ENCODE measurements at places on chromosomes 5 and 9.

DNA sequence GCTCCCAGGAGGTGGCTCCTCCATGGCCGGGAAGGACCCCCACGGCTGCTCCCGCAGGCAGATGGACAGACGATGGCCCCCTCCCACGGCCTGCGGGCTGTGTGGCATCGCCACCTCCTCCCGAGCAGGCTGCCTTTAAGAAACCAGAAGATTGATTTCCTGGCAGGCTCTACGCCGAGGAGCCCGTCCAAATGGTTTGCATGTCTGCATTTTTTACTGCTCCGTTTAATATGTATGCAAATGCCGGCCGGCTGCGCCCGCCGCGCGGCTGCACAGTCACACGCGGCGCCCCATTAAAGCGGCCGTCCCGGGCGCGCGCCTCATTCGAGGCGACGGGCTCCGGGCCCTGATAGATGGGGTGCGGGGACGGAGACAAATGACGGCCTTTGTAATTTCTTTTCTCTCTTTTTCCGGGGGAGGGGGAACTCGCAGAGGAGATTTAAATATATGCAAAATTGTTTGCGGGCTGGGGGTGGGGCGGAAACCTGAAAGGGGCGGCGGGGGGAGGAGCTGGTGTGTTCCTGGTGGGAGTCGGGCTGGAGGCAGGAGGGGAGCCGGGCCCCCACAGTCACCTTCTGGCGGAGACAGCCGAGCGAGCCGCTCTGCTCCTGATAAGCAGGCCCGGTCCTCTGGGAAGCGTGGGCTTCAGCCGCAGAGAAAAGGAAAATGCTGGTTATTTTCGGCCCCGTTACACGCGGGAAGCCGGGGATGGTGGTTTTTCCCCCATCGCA is 158.7 kb upstream of the IER5L start:
- peak overlapping the region; percentile 62 for H3K4me3 ChIP-seq
- no peak overlapping the region for H3K27ac ChIP-seq
- no peaks in the 10 kb centered on the region for H3K27me3 ChIP-seq
- H3K4me1 ChIP-seq, result peaks cover 21% of the 10 kb centered on the region

- DNase-seq, result no peak
- no peak overlapping the region for H3K27ac ChIP-seq
- H3K4me3 ChIP-seq, result no peak overlapping the region
- H3K27me3 ChIP-seq, result no peaks in the 10 kb centered on the region
- H3K36me3 ChIP-seq, result no peaks in the 10 kb centered on the region
Measured at GRCh38 chr9:81474125-81474524, 215.2 kb downstream of the TLE1 start.

- no peak overlapping the region for H3K27ac ChIP-seq
- H3K4me1 ChIP-seq, result no peaks in the 10 kb centered on the region
- peaks cover 4% of the 10 kb centered on the region for H3K27me3 ChIP-seq
- no peaks in the 10 kb centered on the region for H3K36me3 ChIP-seq
- H3K4me3 ChIP-seq, result no peak overlapping the region
Measured at GRCh38 chr9:86500667-86501435, 146.6 kb upstream of the TUT7 start.

DNA sequence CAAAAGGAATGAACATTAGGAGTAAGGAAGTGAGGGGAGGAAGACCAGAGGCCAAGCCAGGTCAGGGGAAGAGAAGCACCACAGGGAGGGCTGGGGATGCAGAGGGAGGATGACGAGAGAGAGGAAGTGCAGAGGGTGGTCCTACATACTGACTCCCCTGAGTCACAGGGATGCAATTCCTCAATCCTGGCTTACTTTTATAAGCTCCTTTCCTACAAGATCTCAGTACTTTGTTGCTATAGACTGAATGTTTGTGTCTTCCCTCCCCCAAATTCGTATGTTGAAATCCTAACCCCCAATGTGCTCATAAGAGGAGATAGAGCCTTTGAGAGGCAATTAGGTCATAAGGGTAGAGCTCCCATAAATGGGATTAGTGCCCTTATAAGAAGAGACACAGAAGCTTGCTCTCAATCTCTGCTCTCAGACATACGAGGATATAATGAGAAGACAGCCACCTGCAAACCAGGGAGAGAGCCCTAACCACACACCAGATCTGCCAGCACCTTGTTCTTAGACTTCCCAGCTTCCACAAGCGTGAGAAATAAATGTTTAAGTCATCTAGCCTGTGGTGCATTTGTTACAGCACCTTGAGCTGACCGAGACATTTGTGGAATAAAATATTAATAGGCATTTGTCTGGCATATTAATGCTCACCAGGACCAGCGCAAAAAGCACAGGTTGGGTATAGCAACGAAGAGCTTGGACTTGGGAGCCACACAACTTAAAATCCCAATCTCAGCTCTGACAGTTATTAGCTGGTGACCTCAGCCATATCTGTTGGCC is 33.4 kb downstream of the GCNT4 start:
- DNase-seq, result no peak
- H3K4me3 ChIP-seq, result no peak overlapping the region
- H3K4me1 ChIP-seq, result peaks cover 10% of the 10 kb centered on the region

DNA sequence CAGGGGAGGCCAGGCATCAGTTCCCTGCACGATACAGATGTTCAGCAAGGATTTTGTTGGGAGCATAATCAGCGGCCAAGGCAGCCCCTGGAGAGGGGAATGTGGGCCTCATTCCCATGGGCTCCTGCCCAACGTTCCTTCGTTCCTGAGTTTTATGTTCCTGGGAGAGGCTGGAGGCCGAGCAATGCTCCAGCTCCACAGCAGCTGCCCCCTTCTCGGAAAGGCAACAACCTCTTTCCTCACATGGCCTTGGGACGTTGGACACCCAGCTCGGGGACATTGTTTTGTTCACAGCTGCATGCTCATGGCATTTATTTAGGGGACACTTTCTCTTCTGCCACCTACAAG is 63.8 kb upstream of the COL15A1 start:
- no peak overlapping the region for H3K4me3 ChIP-seq
- peaks cover 31% of the 10 kb centered on the region for H3K27me3 ChIP-seq
- no peak for DNase-seq
- no peaks in the 10 kb centered on the region for H3K4me1 ChIP-seq

GRCh38 chr5:75710637-75711036 is 6.6 kb downstream of the POC5 start:
- no peak for DNase-seq
- no peaks in the 10 kb centered on the region for H3K27me3 ChIP-seq
- peaks cover 39% of the 10 kb centered on the region for H3K36me3 ChIP-seq
- no peaks in the 10 kb centered on the region for H3K4me1 ChIP-seq
- H3K4me3 ChIP-seq, result no peak overlapping the region

DNA sequence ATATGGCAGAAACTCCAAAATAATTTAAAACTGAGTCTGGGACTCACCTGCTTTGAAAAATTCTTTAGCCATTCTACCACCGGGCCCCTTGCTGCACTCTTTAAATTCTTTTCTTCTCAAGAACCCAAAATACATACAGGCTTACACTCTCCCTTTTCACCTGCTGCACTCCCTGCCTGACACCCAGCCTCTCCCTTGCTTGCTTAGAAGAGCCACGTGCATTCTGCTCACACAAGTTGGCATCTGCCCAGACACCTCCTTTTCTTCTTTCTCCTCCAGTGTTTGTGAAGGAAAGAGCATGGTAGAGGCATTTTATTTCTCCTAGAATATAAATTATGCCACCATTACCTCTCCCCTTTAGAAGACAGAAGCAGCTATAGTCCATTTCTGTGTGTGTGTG is 39.0 kb upstream of the AOPEP start:
- H3K27ac ChIP-seq, result no peak overlapping the region

DNA sequence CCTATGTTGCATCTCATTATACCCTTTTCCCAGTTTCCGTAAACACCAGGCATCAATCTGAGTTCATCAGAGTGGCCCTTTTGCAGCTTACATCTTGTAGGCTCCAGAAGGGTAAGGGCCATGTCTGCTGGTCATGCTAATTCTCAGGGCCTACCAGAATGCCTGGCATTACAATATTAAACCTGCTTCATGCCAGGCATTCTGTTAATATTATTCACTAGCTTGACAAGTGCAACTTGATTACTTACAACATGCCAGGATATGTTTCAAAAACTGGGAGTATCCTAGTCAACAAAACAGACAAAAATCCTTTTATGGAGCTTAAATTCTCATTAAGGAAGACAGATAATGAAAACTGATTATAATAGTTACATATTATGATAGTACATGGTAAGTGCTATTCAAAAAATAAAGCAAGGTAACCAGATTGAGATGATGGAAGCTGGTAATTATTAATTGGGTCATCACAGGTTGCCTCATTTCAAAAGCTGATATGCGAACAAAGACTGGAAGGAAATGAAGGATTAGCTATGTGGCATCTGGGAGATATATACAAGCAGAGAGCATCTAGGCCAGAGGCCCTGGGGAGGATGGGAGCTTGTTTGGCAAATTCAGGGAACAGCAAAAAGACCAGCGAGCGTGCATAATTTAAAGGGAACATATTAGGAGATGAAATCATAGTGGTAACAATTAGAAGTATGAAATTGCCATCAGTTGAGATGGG is 406.3 kb downstream of the DMRT2 start:
- H3K4me1 ChIP-seq, result no peaks in the 10 kb centered on the region
- no peaks in the 10 kb centered on the region for H3K27me3 ChIP-seq
- DNase-seq, result no peak
- H3K4me3 ChIP-seq, result no peak overlapping the region
- H3K36me3 ChIP-seq, result no peaks in the 10 kb centered on the region

GRCh38 chr5:158777647-158778350 is 321.9 kb downstream of the EBF1 start:
- no peaks in the 10 kb centered on the region for H3K36me3 ChIP-seq
- no peak overlapping the region for H3K4me3 ChIP-seq
- no peak overlapping the region for H3K27ac ChIP-seq
- H3K27me3 ChIP-seq, result no peaks in the 10 kb centered on the region

GRCh38 chr5:38422622-38423021 is 133.8 kb downstream of the LIFR start:
- H3K27ac ChIP-seq, result no peak overlapping the region
- H3K27me3 ChIP-seq, result peaks cover 9% of the 10 kb centered on the region
- H3K36me3 ChIP-seq, result no peaks in the 10 kb centered on the region

GRCh38 chr5:87340716-87341115 is 72.0 kb downstream of the CCNH start:
- no peak overlapping the region for H3K4me3 ChIP-seq
- no peaks in the 10 kb centered on the region for H3K27me3 ChIP-seq
- H3K27ac ChIP-seq, result peak overlapping the region; percentile 76
- peaks cover 31% of the 10 kb centered on the region for H3K36me3 ChIP-seq
- DNase-seq, result no peak
- H3K4me1 ChIP-seq, result peaks cover 4% of the 10 kb centered on the region

DNA sequence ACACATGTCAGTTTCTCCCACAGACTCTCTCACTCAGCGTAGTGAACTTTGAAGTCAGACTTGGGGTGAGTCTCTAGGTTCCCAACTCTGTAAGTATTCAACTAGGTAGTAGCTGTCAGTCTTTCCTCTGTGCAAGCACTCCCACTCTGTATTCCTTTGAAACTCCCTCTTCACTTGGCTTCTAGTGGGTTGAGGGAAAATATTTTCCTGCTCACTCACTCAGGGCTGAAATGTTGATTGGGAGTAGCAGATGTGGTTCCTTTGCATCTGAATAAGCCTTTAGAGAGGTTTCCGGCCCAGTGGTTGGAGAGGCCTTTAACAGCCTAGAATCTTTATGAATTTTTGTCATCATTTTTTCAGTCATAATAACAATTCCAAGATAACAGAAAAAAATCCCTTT is 18.1 kb upstream of the ARRDC3 start:
- no peaks in the 10 kb centered on the region for H3K36me3 ChIP-seq
- H3K27ac ChIP-seq, result no peak overlapping the region
- no peaks in the 10 kb centered on the region for H3K4me1 ChIP-seq
- no peaks in the 10 kb centered on the region for H3K27me3 ChIP-seq

- H3K27me3 ChIP-seq, result no peaks in the 10 kb centered on the region
- H3K4me3 ChIP-seq, result no peak overlapping the region
- H3K27ac ChIP-seq, result no peak overlapping the region
- H3K36me3 ChIP-seq, result no peaks in the 10 kb centered on the region
Measured at GRCh38 chr5:97563050-97563657, 380.1 kb upstream of the RIOK2 start.

GRCh38 chr9:15248081-15248480 is 58.9 kb downstream of the TTC39B start:
- H3K27me3 ChIP-seq, result no peaks in the 10 kb centered on the region
- H3K4me1 ChIP-seq, result peaks cover 3% of the 10 kb centered on the region
- H3K4me3 ChIP-seq, result no peak overlapping the region
- no peak overlapping the region for H3K27ac ChIP-seq
- DNase-seq, result no peak

- no peak for DNase-seq
- H3K4me1 ChIP-seq, result no peaks in the 10 kb centered on the region
- no peaks in the 10 kb centered on the region for H3K36me3 ChIP-seq
- no peaks in the 10 kb centered on the region for H3K27me3 ChIP-seq
- no peak overlapping the region for H3K27ac ChIP-seq
Measured at GRCh38 chr5:137051161-137051560, 448.0 kb downstream of the SPOCK1 start.

GRCh38 chr5:124986170-124986569 is 239.7 kb upstream of the ZNF608 start:
- no peaks in the 10 kb centered on the region for H3K4me1 ChIP-seq
- no peak overlapping the region for H3K4me3 ChIP-seq
- no peak overlapping the region for H3K27ac ChIP-seq
- H3K27me3 ChIP-seq, result no peaks in the 10 kb centered on the region
- DNase-seq, result no peak

DNA sequence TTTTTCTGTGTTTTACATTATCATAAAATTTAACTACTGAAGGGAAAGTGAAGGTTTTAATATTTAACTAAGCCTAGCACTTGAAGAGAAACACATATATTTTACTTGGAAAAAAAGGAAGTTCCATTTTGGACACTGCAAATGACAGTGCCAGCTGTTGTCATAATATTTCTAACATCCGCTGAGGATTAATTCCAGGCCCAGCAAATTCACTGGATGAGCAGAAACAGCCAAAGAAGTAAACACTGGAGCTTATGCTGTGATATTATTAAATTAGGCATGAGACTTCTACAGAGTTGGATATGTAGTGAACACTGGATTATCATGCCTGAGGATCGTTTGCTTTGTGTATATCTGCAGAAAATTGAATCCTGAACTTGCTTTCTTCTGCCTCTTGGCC is 67.6 kb downstream of the GHR start:
- H3K4me1 ChIP-seq, result no peaks in the 10 kb centered on the region
- H3K27ac ChIP-seq, result no peak overlapping the region
- no peak for DNase-seq
- no peak overlapping the region for H3K4me3 ChIP-seq

DNA sequence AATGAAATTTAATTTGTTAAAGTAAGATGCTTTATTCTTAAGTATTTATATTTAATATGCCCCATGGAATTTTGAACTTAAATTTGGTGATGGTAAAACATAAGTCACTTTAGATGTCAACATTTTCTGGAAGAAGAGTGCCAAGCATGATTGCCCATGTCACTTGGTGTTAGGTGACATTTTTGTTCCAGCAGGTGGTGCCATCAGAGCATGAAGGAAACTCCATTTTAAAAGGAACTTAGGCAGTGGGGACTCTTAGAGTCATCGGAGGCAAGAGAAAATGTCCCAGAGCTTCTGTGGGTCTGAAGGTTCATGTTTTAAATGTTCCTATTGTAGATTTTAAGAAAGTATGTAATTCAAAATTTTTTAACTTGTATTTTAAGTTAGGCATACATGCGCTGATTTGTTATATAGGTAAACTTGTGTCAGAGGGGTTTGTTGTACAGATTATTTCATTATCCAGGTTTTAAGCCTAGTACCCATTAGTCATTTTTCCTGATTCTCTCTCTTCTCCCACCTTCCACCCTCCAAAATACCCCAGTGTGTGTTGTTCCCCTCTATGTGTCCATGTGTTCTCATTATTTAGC is 789.3 kb downstream of the SEMA5A start:
- DNase-seq, result no peak
- no peak overlapping the region for H3K4me3 ChIP-seq
- no peaks in the 10 kb centered on the region for H3K36me3 ChIP-seq
- no peaks in the 10 kb centered on the region for H3K4me1 ChIP-seq

- no peak overlapping the region for H3K27ac ChIP-seq
- H3K27me3 ChIP-seq, result no peaks in the 10 kb centered on the region
Measured at GRCh38 chr5:119470105-119470763, 17.9 kb downstream of the HSD17B4 start.

Measured in T-cell (primary cell).